ENCODE measurements at places on chromosomes 11 and 22. TPM values are rescaled to one million over a fixed set of nuclear protein-coding genes. Genes with fewer than 3 reads are reported as not detected.

Gene ZNF214
- total RNA-seq: 9.1 TPM

Gene RAB3IL1
- 8.5 TPM for total RNA-seq

Gene BAIAP2L2
- 0.65 TPM for total RNA-seq

Gene JAML
- not detected for total RNA-seq

Gene TMEM25
- 15.0 TPM for total RNA-seq

Gene SLC5A12
- total RNA-seq: under 0.01 TPM
